ENCODE measurements at places on chromosomes 2 and 18.

- DNase-seq, result no peak
Measured at GRCh38 chr2:20641123-20641985, 9.5 kb downstream of the HS1BP3 start.

DNA sequence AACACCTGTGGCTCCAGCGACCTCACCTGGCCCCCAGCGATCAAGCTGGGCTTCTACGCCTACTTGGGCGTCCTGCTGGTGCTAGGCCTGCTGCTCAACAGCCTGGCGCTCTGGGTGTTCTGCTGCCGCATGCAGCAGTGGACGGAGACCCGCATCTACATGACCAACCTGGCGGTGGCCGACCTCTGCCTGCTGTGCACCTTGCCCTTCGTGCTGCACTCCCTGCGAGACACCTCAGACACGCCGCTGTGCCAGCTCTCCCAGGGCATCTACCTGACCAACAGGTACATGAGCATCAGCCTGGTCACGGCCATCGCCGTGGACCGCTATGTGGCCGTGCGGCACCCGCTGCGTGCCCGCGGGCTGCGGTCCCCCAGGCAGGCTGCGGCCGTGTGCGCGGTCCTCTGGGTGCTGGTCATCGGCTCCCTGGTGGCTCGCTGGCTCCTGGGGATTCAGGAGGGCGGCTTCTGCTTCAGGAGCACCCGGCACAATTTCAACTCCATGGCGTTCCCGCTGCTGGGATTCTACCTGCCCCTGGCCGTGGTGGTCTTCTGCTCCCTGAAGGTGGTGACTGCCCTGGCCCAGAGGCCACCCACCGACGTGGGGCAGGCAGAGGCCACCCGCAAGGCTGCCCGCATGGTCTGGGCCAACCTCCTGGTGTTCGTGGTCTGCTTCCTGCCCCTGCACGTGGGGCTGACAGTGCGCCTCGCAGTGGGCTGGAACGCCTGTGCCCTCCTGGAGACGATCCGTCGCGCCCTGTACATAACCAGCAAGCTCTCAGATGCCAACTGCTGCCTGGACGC, 4.9 kb downstream of the GPR35 start:
- DNase-seq, result no peak

DNA sequence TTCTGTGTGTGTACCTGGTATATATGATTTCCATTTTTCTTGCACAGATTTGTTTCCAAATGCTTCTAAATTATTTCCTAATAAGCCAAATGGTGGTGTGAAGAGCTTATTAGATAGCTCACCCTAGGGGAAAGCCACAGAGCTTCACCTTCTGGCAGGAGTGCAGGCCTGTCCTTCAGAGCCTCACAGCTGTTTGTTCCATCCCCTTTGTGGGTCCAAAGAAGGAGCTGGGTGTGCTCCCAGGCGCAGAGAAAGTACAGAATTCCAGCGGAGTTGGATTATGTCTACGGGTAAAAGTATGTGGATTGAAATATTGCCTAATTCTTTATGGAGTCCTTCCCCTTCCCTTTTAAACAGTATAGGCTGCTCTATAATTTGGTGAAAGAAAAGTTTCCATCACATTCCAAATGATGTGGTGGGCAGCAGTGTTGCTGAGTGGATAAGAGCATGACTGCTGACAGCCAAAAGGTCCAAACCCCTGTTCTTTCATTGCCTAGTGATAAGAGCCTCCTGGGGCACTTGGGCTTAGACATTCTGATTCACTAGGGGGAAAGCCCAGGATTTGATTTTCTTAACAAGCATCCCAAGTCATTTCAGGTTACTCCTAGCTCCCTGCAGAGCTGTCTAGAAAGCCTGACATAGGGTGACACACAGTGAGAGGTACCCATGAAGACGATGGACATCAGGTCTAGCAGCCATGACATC, 86.6 kb downstream of the WDSUB1 start:
- no peak for DNase-seq

GRCh38 chr2:98165516-98166071, 78.6 kb downstream of the VWA3B start:
- DNase-seq, result no peak

- no peak for DNase-seq
Measured at GRCh38 chr2:138183705-138184104, 219.4 kb downstream of the HNMT start.

DNA sequence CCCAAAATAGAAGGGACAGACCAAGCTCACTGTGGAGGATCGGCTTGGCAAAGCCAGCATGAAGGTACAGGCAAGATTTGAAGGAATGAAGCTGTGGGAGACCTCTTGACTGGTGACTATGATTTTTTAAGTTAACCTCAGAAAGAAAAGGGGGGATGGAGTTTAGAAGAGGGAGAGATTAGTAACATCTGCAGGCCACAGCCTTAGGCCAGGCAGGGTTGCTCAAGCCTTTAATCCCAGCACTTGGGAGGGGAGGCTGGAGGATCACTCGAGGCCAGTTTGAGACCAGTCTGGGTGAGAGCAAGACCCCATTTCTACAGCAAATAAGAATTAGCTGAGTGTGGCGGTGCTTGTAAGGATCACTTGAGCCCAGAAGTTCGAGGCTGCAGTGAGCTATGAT, 46.6 kb downstream of the ZNF532 start:
- DNase-seq, result no peak

- no peak for DNase-seq
Measured at GRCh38 chr2:217795067-217795466, 207.7 kb downstream of the TNS1 start.

- DNase-seq, result no peak
Measured at GRCh38 chr2:19474128-19474527, 115.7 kb upstream of the OSR1 start.

GRCh38 chr2:42359304-42359964, 1.6 kb downstream of the COX7A2L start:
- no peak for DNase-seq

DNA sequence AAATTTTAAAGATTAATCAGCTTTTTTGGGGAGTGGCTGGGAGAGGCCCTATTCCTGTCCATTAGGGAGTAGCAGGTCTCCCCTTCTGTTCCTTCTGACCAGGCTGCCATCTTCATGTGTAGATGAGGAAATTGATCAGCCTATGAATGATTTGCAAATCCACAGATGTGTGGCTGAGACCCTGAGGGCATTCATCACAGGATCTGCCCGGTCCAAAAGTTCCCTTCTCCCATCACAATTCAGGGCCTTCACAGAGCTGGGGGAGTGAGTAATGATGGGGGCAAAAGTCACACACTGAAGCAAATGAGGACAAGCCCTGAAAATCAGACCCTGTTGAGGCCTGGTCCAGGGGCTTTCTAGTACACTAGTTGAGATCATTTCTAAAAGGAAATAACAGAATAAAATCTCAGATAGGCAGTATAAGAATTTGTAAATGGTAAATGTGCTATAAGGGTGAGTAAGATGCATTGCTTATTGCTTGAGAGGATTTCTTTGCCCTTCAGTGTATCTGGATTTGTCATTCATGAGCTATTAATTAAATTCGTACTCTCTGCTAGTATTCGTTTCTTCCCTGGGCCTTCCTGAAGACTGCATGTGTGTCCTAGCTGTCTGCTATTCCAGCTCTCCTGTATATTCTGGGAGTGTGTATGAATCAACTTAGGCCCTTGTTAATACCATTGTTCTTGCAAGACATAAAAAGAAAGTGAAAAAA, 53.2 kb downstream of the SETBP1 start:
- DNase-seq, result no peak

DNA sequence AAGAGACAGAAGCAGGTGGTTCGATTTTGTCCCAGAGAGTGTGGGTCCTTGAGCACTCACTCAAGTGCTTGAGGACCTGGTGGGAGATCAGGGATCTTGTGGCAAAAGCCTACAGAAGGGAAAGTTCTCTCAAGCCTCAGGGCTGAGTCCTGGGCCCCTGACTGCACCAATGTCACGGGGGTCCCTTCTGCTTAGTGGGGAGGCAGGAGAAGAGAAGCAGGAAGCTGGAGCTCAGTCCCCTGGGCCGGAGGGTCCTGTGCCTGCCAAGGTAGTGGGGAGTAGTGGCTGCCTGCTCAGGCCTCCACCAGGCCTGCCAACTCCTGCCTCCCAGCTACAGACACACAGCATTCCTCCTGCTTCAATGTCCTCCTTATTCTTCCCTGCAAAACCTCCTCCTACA, 11.7 kb downstream of the CAPN14 start:
- no peak for DNase-seq

Measured in stimulated activated CD8-positive, alpha-beta memory T cell treated with anti-CD3 and anti-CD28 coated beads, Interleukin-2, amount 100 ng/mL, for 1 hour (primary cell).